Stimulated activated CD4-positive, alpha-beta T cell treated with anti-CD3 and anti-CD28 coated beads, Interleukin-12 subunit alpha, Interleukin-12 subunit beta, amount 100 ng/mL, for 24 hours (primary cell): ENCODE measurements at places on chromosomes 5 and 9.

DNA sequence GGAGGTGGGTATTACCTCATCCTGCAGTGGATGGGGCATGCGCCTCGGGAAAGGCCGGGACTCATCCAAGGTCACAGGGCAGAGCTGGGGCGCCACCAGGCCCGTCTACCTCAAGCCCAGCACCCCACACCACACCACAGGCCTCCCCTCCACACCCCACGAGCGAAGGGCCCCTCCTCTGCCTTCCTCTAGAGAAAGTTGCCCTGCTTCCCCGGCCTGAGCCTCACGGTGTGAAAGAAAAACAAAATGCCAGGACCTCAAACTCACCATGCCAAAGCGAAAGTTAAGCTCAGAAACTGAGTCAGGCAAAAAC is 161.1 kb downstream of the COL23A1 start:
- no peak for DNase-seq

GRCh38 chr5:168772316-168772961 is 193.3 kb upstream of the PANK3 start:
- DNase-seq: no peak

DNA sequence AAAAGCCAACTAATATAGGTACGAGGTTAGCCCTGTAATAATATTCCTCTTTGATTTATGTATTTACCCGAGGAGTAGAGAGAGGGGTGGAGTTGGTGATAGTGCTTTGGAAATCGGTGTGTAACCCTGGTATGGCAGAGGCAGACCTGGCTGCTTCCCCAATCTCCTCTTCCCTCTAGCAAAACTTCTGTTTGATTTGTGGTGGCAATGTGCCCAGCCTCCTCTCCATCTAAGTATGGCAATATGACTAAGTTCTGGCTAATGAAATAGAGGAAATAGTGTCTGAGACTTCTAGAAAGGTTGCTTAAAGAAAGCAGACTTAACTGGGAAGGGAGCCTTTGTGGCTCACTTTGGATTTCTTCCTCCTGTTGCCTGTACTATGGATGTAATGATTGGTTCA is 491.1 kb downstream of the ENC1 start:
- no peak for DNase-seq

DNA sequence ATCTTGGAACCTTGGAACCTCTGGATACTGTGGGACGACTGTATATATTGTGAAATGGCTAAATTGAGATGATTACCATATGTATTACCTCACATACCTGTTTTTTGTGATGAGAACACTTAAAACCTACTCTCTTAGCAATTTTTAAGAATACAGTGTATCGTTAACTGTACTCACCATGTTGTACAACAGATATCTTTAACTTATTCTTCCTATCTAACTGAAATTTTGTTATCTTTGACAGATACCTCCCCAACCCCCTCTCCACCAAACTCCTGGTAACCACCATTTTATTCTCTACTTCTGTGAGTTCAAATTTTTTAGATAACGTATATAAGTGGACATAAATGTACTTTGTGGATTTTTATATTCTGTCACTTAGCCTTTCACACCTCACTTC is 126.5 kb downstream of the ZCCHC7 start:
- DNase-seq: no peak

DNA sequence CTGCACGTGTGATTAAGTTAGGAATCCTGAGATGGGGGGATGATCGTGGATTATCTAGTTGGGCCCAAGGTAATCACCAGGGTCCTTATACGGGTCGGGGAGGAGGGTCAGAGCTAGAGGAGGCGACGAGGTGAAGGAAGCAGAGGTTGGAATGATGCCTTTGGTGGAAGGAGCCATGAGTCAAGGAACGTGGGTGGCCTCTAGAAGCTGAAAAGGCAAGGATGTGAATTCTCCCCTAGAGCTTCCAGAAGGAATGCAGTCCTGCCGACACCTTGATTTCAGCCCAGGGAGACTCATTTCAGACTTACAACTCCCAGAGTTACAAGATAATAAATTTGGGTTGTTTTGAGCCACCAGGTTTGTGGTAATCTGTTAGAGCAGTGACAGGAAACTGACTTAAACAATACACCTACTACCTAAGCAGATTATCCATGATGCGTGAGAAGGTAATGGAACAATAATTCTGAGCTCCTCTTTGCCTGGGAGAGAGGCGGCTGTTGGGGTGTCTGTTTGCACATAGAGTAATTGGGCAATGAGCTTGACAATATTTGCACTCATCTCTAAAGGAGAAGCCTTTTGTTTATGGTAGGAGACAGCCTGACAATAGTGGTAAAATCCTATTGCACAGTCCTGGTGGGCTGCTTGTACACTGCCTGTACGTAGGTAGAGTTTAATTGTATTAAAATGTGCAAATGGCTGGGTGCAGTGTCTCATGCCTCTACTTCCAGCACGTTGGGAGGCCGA is 129.3 kb upstream of the IER5L start:
- DNase-seq: no peak

DNA sequence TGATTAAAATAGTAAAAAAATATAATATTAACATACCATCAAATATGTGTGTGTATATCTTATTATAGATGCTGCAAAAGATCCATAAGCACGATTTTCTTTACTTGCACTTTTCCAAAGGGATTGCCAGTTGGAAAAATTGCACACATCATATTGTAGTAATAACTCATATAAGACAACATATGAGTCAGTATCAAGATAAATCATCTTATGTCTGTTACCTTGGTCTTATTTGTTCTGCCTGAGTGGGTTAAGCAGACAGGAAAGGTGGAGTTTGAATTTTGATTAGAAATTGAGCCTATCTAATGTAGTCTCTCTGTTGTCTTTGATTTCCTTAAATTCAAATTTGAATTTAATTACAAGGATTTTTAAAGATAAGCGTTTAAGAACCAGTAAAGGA is 24.6 kb downstream of the LYSMD3 start:
- DNase-seq: no peak

DNA sequence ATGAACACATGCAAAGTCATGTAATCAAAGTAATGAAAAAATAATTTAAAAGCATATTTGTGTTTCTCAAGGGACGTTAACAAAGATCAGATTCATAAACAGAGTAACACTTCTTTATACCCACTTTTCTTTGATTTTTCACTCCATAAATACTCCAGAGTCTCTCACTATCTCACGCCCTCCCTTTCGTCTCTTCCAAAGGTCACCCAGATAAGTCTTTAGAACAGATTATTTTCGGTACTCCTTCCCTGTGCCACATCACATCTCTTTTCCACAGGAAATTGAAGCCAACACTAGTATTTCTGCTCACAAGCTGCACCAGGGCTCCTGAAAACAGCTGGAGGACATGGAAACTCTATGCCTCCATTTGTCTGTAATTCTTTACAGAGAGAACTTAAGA is 15.4 kb upstream of the ALDOB start:
- DNase-seq: no peak

GRCh38 chr5:122316656-122317055 is 4.6 kb downstream of the SNCAIP start:
- no peak for DNase-seq

- DNase-seq: no peak
Observed at GRCh38 chr5:165334201-165334600, 1828.8 kb downstream of the MAT2B start.

GRCh38 chr5:10423022-10423421 is 18.7 kb upstream of the ROPN1L start:
- DNase-seq: no peak

- no peak for DNase-seq
Observed at GRCh38 chr9:118121361-118121760, 417.2 kb downstream of the TLR4 start.

- no peak for DNase-seq
Observed at GRCh38 chr9:5840788-5841187, 7.9 kb upstream of the ERMP1 start.

DNA sequence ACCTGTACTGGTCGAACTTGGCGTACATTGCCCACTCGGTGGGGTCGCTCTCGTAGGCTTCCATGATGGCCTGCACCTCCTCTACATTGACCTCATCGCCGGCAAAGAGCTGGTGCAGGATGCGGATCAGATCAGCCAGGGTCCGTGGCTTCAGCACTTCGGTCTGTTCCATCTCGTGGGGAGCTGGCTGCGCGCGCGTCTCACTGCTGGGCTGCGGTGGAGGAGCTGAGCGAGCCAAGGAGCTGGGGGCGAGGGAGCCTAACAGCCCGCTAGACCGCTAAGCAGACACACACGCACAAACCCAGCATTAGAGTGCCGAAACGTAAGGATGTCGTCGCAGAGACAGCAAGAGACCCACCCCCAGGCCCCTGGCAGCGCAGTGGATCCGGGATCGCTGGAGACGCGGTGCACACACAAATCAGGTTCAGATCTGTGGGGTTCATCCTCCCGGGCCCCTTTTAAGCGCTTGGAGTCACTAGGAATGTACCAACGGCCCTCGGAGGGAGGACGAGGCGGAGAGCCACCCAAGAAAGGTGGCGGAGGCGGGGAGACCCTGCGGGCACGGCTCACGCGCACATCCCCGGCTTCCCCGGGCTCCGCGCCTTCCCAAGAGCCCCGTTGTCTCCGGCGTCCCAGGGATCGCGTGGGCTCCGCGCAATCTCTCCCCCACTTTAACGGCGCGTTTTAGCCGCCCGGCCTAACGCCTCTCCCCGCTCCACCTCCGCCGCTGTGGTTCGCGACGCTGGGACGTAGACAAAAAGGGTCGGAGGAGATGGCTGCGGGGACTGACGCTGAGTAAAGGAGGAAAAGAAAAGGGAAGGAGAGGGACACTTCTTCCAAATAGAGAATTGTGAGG is at the start of gene CDO1:
Gene CDO1, minus strand, starts transcription at position 434 of the 856 bp plus-strand sequence. Its CDS starts 262 bp downstream, at position 172.
- no peak for DNase-seq

GRCh38 chr5:141223112-141223783 is at the start of gene PCDHB14:
Gene PCDHB14, plus strand, starts transcription at chr5:141223343. Its CDS starts 163 bp downstream, at chr5:141223506.
- DNase-seq: no peak

DNA sequence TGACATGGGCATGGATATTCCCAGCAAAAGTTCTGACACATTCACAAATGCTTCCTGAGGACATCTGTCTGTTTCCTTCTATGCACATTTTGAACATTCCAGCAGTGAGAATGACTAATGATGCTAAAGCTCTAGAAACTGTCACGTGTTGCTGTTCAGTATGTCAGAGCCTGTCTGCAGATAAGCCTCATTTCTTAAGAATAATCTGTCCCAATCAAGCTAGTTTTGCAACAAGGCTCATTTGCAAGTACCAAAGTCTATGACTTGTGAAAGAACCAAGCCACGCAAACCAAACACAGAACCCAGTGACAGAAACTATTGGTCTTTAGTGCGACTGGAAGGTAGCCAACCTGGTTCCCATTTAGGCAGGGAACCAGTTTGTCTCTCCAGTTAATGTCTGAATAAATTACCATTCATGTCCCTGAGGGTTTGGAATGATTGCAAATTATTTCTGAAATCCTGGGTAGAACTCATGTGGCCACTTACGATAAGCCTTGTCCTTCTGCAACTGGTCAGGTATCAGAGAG is 178.5 kb downstream of the C9orf152 start:
- DNase-seq: no peak

DNA sequence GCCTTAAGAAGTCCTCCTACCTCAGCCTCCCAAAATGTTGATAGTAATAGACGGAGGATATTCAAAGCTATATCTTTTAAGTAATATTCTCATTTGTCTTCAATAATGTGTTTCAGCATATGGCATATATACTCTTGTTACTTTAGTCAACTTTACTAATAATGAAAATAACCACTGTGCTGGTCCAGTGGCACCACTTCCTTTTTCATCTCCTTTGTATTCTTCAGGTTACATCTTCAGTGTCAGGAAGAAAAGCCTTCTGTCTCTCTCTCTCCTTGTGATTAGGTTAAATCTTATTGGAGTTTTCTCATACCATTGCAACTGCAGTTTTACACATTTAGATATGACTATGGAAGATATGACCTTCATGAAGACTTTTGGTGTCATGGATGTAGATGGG is 31.3 kb downstream of the PARP8 start:
- DNase-seq: no peak

GRCh38 chr9:124980431-124980830 is 39.5 kb upstream of the GOLGA1 start:
- DNase-seq: no peak

GRCh38 chr9:121966706-121967105 is 126.4 kb downstream of the TTLL11 start:
- no peak for DNase-seq

DNA sequence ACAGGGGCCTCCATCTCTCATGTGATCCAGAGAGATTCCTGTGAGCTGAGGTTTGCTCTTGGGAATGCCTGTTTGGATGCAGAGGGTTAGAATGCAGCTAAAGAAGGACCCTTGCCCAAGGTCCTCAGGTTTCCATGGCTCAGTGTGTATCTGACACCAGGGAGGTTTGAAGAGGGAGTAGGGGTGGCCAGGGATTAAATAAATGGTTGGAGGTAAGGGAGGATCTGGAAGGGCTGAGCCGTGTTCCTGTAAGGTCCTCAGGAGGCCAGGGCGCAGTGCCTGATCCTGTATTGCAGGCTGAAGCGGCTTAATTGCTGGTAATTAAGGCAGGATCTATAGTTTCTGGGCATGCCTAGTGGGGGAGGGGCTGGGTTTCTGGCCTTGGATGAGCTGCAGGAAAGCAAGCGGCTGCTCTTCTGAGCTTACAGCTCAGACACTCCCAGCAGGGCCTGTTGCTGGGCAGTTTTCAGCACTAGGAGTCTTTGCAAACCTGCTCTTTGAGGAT is 41.5 kb upstream of the MAP1B start:
- no peak for DNase-seq

DNA sequence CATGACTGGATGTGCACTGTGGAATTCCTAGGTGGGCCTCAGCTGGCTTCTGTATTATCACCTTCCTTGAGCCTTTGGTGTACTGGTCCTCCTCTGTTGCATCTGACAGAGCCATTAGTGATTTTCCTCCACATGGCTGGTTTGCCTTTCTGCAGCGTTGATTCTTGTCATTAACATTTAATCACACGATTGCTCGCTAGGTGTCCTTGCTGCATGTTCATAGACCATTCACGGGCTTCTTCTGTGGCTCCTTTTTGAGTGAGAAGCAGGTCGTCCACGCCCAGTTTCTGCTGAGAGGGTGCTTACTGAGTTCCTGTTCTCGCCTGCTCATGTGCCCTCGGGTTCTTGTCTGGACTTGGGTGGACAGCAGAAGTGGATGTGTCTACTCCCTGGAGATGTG is 29.3 kb downstream of the ADAMTS16 start:
- DNase-seq: no peak

- no peak for DNase-seq
Observed at GRCh38 chr5:137622850-137623249, 113.0 kb downstream of the KLHL3 start.

DNA sequence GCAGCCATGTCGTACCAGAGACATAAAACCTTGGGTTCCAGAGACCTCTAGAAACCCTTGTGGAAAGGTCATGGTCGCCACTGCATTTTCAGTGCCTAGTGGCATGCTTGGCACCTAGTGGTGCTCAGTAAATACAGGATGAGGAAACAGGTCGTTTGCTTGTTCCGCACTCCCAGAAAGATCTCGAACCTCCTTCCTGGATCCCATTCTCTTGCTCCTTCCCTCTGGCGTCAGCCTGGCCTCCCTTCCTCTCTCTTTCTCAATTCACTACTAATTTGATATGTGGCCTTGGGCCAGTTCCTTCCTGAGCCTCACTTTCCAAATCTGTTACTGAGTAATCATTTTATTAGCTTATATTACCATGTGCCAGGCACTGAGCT is 4.4 kb downstream of the NDST1 start:
- DNase-seq: no peak

DNA sequence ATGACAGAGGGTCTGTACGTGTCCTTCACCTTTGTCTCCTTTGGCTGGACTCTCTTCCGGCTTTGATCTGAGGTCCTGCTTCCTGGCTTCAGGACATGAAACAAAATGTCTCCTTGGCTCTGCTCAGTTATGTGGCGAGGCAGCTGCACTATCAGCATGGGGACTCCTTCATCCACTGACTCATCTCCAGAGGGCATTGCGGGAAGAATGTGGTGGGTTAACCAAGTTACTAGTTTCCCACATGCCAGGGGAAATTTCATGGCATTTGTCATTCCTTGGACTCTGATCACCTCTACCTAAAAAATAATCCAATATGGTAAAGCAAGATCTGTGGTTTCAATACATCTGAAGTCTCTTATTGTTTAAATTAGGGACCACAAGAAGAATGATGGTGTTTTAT is 259.7 kb downstream of the MED10 start:
- DNase-seq: no peak
